Stomach (tissue), 19 donors: ENCODE measurements at places on chromosomes 12 and 14.

GRCh38 chr14:77151245-77151644 lies 9.7 kb upstream of the ZDHHC22 start:
- no peaks in the 10 kb centered on the region for H3K36me3 ChIP-seq
- peak; percentile 29 for DNase-seq
- no peak overlapping the region for H3K27ac ChIP-seq
- peaks cover 35% of the 10 kb centered on the region for H3K27me3 ChIP-seq
- H3K4me1 ChIP-seq = no peaks in the 10 kb centered on the region

GRCh38 chr14:44700184-44700583 lies 193.1 kb upstream of the FSCB start:
- H3K36me3 ChIP-seq = no peaks in the 10 kb centered on the region
- no peak overlapping the region for H3K27ac ChIP-seq
- DNase-seq = no peak
- no peaks in the 10 kb centered on the region for H3K27me3 ChIP-seq
- H3K4me1 ChIP-seq = no peaks in the 10 kb centered on the region

- no peak overlapping the region for H3K4me3 ChIP-seq
- peak overlapping the region; percentile 79 for H3K27ac ChIP-seq
- DNase-seq = peak; percentile 87
- peaks cover 83% of the 10 kb centered on the region for H3K4me1 ChIP-seq
These were observed 54.6 kb downstream of the NCOR2 start for GRCh38 chr12:124512667-124513296.

DNA sequence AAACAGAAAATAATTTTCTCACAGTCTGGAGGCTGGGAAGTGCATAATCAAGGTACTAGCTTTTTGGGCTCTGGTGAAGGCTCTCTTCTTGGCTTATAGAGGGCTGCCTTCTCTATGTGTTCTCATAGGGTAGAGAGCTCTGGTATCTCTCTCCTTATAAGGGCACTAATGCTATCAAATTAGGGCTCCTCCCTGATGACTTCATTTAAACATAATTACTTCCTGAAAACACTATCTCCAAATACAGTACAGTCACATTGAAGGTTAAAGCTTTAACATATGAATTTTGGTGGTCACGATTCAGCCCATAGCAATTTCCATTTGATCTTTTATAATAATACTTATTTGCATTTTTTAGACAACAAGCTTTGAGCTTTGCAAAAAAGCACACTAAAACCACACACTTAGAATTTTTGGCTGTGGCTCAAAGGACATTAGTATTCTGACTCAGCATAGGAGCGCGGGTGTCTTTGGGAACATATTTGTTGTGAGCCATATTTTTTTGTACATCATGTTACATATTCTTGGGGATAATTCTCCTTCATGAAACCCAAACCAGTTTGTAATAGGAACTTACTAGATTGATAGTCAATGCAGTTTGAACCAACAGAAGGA lies 808.1 kb upstream of the FBXO33 start:
- H3K36me3 ChIP-seq = no peaks in the 10 kb centered on the region
- no peak overlapping the region for H3K27ac ChIP-seq
- no peak for DNase-seq

- H3K27ac ChIP-seq = no peak overlapping the region
- H3K36me3 ChIP-seq = peaks cover 4% of the 10 kb centered on the region
- peaks cover 26% of the 10 kb centered on the region for H3K4me1 ChIP-seq
- no peaks in the 10 kb centered on the region for H3K27me3 ChIP-seq
- H3K4me3 ChIP-seq = no peak overlapping the region
- no peak for DNase-seq
These were observed 142.1 kb downstream of the SAMD4A start for GRCh38 chr14:54708982-54709381.

- H3K4me3 ChIP-seq = no peak overlapping the region
- no peak overlapping the region for H3K27ac ChIP-seq
- no peaks in the 10 kb centered on the region for H3K27me3 ChIP-seq
These were observed 11.9 kb downstream of the AKT1 start for GRCh38 chr14:104783484-104784217.

DNA sequence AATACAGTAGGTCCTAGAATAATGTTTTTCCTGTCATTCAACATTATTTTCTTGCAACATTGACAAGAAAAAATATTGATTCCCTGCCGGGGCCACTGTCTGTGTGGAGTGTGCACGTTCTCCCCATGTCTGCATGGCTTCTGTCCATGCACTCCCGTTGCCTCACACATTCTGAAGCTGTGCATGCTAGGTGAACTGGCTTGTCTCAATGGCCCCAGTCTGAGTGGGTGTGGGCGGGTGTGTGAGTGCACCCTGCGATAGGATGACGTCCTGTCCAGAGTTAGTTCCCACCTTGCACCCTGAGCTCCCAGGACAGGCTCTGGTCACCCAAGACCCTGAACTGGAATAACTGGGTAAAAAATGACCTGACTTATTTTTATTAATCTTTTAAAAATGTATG lies 186.1 kb downstream of the CAND1 start:
- H3K4me1 ChIP-seq = peaks cover 10% of the 10 kb centered on the region
- H3K36me3 ChIP-seq = no peaks in the 10 kb centered on the region
- no peak for DNase-seq
- H3K4me3 ChIP-seq = no peak overlapping the region
- H3K27me3 ChIP-seq = no peaks in the 10 kb centered on the region

DNA sequence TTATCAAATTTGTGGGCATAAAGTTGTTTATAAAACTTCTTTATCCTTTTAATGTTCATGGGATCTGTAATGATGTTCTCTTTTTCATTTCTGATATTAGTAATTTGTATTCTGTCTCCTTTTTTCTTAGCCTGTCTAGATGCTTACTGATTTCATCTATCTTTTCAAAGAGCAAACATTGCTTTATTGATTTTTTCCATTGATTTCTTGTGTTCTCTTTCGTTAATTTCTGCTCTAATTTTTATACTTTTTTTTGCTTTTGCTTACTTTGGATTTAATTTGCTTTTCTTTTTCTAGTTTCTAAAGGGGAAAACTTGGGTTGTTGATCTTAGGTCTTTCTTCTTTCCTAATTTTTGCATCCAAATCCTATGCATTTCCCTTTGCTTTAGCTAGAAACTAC lies 42.5 kb downstream of the CRADD start:
- H3K27me3 ChIP-seq = no peaks in the 10 kb centered on the region
- no peak for DNase-seq
- no peak overlapping the region for H3K27ac ChIP-seq
- no peaks in the 10 kb centered on the region for H3K36me3 ChIP-seq

GRCh38 chr12:42291680-42292079 lies 34.2 kb downstream of the ZCRB1 start:
- no peak for DNase-seq
- no peaks in the 10 kb centered on the region for H3K36me3 ChIP-seq
- H3K27me3 ChIP-seq = no peaks in the 10 kb centered on the region
- no peak overlapping the region for H3K4me3 ChIP-seq
- no peaks in the 10 kb centered on the region for H3K4me1 ChIP-seq

DNA sequence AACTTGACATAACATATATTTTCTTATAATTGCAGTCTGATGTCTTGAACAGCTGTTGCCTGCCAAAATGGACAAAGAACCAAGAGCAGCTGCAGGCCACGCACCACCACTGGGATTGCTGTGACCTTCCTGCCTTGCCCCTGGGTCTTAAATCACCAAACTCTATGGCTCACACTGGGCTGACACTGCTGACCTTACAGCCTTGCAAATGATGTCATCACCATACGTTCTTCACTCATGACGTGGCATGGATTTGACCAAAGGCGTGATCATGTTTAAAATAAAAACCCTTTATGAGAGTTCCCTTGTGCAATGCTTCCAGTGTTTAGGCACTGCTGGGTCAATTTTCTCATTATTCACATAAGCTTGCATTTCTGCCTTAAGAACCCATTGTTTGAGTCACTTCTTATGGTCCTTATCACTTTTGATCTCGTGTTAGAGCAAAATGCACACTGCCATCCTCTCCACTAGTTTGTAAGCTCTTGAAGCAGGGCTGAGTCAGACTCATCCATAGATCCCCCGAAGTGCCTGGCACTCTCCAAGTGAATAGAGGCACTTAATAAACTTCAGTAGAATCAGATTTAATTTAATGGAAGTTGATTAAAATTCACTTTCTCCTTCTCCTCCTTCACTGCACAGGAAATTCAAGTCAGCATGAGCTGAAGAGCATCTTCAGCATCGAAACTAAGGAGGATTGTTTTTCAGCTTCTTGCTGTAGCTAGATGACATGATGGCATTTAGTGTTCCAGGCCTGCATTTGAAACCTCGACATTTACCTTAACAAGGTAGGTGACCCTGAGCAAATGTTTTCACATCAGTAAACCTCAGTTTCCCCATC lies 132.4 kb upstream of the PZP start:
- H3K4me1 ChIP-seq = no peaks in the 10 kb centered on the region
- no peaks in the 10 kb centered on the region for H3K36me3 ChIP-seq
- no peak overlapping the region for H3K4me3 ChIP-seq
- no peak for DNase-seq
- no peaks in the 10 kb centered on the region for H3K27me3 ChIP-seq

GRCh38 chr12:96136725-96137378 lies 57.3 kb upstream of the ELK3 start:
- no peaks in the 10 kb centered on the region for H3K36me3 ChIP-seq
- H3K27ac ChIP-seq = no peak overlapping the region
- H3K4me1 ChIP-seq = no peaks in the 10 kb centered on the region
- H3K27me3 ChIP-seq = no peaks in the 10 kb centered on the region
- H3K4me3 ChIP-seq = no peak overlapping the region

DNA sequence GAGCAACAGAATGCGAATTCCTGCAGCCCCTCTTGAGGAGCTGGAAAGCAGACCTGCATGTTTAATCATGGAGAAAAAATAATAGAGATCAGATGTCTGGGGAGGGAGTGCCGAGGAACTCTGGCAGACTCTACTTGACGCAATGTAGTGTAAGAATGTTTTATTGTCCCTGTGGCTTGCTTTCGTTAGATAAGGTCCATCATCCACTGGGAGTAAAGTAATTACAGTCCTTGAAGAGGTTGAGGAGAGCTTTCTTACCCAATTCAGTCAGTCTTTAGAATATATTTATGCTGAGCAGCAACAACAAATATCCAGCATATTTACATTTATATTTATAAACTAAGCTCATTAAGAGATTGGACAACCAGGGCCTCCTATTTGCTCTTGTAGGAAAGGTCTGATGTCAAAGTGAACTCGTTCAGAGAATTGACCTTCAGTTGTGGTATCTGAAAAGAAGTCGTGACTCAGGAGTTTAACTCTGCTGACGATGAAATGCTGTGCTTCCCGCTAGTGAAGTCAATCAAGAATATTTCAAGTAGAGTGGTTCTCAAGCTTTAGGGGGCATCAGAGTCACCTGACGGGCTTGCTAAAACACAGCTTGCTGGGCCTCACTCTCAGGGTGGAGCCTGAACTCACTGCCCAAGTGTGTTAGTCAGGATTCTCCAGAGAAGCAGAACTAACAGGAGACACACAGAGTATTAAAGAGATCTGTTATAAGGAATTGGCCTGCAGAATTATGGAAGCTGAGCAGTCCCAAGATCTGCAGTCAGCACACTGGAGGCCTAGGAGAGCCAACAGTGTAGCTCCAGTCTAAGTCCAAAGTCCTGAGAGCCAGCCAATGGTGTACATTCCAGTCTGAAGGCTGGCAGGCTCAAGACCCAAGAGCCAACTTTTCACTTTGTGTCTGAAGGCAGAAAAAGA lies 139.3 kb upstream of the LMNTD1 start:
- no peaks in the 10 kb centered on the region for H3K4me1 ChIP-seq
- H3K36me3 ChIP-seq = no peaks in the 10 kb centered on the region
- no peak overlapping the region for H3K27ac ChIP-seq
- no peak overlapping the region for H3K4me3 ChIP-seq

DNA sequence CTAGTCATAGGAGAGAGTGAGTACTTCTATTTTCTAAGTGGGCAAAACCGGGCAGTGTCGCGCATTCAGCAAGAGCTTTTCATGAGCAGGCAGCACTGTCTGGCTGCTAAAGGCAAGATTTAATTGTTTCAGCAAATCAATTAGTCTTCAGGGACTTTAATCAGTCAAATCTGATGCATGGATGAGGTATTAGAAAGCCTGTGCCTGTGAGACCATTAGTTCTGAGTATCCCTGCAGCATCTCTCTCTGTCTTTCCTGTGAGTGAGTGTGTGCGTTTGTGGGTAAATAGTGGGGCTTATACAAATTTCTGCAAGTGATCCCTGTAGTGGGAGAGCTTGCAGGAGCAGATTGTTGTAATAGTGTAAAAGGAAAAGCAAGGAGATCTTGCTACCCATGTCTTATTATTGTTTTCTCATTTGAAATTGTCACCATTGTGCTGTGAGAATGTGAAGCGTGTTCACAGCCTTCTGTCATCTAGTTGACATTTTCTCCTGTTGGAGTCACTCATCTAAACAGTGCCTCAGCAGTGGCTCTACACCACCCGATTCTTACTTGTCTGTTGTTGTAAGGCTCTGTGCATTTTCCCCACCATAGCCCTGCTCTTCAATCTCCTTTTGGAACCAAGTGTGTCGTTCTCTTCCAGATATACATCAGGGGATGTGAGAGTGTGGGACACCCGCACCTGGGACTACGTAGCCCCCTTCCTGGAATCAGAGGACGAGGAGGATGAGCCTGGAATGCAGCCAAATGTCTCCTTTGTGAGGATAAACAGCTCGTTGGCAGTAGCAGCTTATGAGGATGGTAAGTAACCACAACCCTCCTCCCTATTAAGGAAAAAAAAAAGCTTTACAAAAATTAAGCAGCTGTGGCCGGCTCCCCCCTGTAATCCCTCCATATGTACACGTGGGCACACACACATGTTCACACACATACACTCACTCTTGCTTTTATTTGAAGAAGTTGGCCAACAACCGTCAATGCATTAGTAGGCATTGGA lies 53.6 kb downstream of the FBXW8 start:
- no peak overlapping the region for H3K27ac ChIP-seq
- DNase-seq = peak; percentile 20
- H3K36me3 ChIP-seq = peaks cover 10% of the 10 kb centered on the region
- no peaks in the 10 kb centered on the region for H3K4me1 ChIP-seq

GRCh38 chr12:104058802-104059201 lies 5.5 kb upstream of the HCFC2 start:
- H3K4me1 ChIP-seq = peaks cover 25% of the 10 kb centered on the region
- H3K4me3 ChIP-seq = no peak overlapping the region
- no peak overlapping the region for H3K27ac ChIP-seq
- H3K36me3 ChIP-seq = no peaks in the 10 kb centered on the region
- no peak for DNase-seq
- peaks cover 5% of the 10 kb centered on the region for H3K27me3 ChIP-seq

GRCh38 chr14:66045572-66046021 lies 440.6 kb upstream of the CCDC196 start:
- no peaks in the 10 kb centered on the region for H3K36me3 ChIP-seq
- H3K4me3 ChIP-seq = no peak overlapping the region
- H3K4me1 ChIP-seq = no peaks in the 10 kb centered on the region
- no peak overlapping the region for H3K27ac ChIP-seq
- no peak for DNase-seq
